Thoracic aorta (tissue), 2 donors: ENCODE measurements at places on chromosomes 1 and 21. TPM values are rescaled to one million over a fixed set of nuclear protein-coding genes. Genes with fewer than 3 reads are reported as not detected.

The FMO4 gene
- 13.8 TPM for total RNA-seq

The KRTAP6-2 gene
- total RNA-seq = not detected

The PTBP2 gene
- 33.0 TPM for total RNA-seq

The NUF2 gene
- total RNA-seq = 1.6 TPM

The IL12RB2 gene
- total RNA-seq = 3.1 TPM

GRCh38 chr1:14957375-14958098 lies 196.0 kb upstream of the TMEM51 start:
- no peak for DNase-seq
- no peak overlapping the region for H3K4me3 ChIP-seq
- no peaks in the 10 kb centered on the region for H3K4me1 ChIP-seq
- H3K36me3 ChIP-seq = peaks cover 5% of the 10 kb centered on the region

DNA sequence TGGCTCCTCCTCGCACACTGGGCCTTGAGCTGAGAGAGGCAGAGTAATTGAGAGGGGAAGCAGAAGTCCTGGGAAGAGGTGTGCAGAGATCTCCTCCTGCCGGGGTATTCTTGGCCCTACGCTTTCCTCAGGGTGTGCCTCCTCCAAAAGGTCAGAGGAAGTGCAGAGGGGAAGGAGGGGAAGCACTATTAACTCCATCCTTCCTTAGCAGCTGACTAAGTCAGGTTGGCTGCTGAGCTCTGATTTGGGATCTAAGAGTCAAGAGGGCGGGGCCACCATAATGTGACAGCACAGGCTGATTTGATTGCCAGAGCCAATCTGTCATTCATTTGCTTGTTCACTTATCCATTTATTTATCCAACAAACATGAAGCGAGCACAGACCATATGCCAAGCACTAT lies 12.3 kb downstream of the ATP2B4 start:
- peaks cover 26% of the 10 kb centered on the region for H3K4me1 ChIP-seq
- peak overlapping the region; percentile 50 for H3K27ac ChIP-seq
- no peaks in the 10 kb centered on the region for H3K36me3 ChIP-seq

GRCh38 chr1:171581226-171581625 lies 40.8 kb upstream of the MYOCOS start:
- no peak overlapping the region for H3K27ac ChIP-seq
- H3K27me3 ChIP-seq = no peaks in the 10 kb centered on the region
- H3K4me1 ChIP-seq = no peaks in the 10 kb centered on the region
- DNase-seq = no peak
- H3K36me3 ChIP-seq = peaks cover 44% of the 10 kb centered on the region

DNA sequence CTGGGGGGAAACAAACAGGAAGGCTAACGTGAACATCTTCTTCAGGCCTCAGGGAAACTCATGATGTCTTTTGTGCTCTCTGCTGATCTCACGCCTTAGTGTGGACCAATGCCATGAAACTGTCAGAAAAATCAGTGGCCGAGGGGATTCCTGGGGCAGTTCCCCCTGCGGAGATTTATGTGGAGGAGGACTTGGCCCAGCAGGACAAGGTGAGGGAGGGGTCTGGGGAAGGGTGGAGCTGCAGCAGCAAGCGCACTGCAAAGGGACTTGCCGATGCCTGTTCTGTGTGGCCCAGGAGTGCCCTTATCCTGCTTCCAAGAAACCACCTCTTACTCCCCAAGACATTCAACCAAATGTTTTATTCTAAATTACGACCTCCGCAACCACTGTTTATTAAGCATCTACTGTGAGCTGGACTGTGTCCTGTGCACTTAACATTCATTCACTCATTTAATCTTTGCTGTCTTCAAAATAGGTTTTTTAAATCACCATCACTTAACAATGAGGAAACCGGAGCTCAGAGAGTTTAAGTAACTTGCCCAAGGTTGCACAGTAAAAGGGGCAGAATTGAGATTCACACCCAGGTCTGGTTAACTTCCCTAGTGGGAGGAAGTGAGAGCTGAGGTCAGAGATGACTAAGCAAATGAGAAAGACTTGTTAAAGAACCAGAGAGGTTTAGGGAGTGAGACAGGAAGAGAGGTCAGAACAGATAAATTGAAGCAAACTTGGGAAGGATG lies 49.7 kb downstream of the FHAD1 start:
- H3K27ac ChIP-seq = no peak overlapping the region
- H3K4me3 ChIP-seq = no peak overlapping the region
- H3K4me1 ChIP-seq = no peaks in the 10 kb centered on the region

GRCh38 chr1:154306151-154306550 lies 14.7 kb upstream of the AQP10 start:
- no peaks in the 10 kb centered on the region for H3K36me3 ChIP-seq
- DNase-seq = no peak
- no peaks in the 10 kb centered on the region for H3K4me1 ChIP-seq

DNA sequence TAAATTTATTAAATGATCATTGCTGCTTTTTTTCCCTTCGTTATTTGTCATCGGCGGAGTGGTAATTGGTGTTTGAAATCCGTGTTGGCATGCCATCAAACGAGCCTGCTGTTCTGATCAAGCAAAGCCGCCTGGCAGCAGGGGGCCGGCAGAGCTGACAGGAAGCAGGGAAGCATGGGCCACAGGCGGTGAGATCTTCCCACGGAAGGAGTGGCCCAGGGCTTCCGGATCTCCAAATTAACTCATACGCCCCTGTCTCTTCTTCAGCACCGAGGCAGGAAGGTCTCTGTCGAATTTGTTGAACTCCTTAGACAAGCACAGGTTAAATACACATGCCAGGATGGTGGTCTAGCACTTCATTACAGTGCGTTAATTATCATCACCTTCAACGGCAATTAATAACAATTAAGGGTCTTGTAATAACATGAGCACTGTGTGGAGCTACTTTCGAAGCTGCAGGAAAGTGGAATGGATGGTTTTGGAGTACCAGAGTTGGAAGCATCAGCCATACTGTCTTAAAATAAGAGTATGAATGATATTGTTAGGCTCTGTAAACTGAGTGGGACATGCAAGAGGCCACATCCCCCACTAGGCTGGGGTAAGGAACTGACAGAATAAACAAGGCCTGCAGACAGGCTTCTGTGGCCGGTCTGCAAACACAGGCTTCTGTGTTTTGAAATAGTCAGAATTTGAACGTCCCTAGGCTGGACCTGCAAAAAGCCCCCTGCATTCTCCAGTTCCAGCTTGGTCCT lies 199.4 kb upstream of the DAB1 start:
- H3K27ac ChIP-seq = no peak overlapping the region
- H3K27me3 ChIP-seq = no peaks in the 10 kb centered on the region
- H3K4me1 ChIP-seq = no peaks in the 10 kb centered on the region
- no peak overlapping the region for H3K4me3 ChIP-seq

GRCh38 chr1:71413441-71414175 lies 332.8 kb upstream of the ZRANB2 start:
- H3K27me3 ChIP-seq = no peaks in the 10 kb centered on the region
- no peak overlapping the region for H3K27ac ChIP-seq
- H3K36me3 ChIP-seq = no peaks in the 10 kb centered on the region
- no peaks in the 10 kb centered on the region for H3K4me1 ChIP-seq

- DNase-seq = no peak
- H3K4me1 ChIP-seq = peaks cover 51% of the 10 kb centered on the region
- H3K36me3 ChIP-seq = no peaks in the 10 kb centered on the region
- peak overlapping the region; percentile 92 for H3K27ac ChIP-seq
Measured at GRCh38 chr1:25550683-25551310, 7.4 kb downstream of the LDLRAP1 start.

DNA sequence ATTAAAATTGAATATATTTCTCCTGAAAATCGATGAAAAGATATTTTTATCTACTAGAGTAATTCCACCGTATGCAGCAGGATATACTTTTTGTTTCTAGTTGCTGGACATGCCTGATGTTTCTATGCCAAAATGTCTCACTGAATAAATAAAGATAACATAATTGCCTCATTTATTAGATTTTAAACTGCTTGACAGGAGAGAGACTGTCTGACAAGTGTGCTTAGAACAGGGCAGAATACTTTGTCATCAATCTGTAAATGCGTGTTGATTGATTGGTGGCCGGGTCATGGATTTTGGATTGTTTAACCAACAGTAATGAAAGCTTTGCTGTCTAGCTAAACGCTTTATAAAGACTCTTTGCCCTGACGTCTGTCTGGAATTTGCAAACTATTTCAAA lies 339.0 kb downstream of the CHRM3 start:
- no peaks in the 10 kb centered on the region for H3K4me1 ChIP-seq
- no peaks in the 10 kb centered on the region for H3K27me3 ChIP-seq
- no peak overlapping the region for H3K27ac ChIP-seq
- no peaks in the 10 kb centered on the region for H3K36me3 ChIP-seq
- no peak overlapping the region for H3K4me3 ChIP-seq

DNA sequence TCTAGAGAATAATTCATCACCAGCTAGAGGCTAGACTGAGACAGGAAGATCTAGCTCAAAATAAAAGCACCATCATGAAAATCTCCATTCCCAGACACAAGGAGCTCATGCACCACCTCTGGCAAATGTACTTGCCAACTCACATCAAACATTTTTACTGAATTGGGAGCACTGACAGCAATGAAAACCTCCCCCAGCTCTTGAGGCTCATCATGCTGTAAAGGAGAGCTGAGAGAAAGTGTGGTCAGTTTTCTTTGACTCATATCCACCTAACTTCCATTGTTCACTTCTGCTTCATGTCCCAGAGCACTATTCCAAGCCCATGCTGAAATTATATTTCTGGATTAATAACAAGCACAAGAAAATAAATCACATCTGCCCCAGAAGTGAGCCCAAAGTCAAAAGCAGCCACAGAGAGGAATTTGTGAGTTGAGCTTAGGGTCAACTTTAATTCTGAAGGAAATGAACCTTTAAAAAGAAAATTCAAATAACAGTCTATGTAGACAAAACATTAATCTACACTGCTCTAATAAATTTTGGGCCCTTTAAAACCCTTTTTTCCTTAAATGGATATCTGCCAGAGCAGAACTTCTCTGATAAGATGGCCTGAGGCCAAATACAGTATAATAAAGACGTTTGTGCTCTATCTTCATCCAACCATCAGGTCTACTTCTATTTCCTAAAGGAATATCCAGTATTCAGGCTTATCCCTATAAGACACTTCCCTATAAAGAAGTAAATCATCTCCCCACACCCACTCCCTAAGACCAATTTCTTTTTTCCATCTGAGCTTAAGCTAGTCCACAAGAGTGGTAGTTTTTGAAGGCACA lies 85.9 kb upstream of the ADAM30 start:
- H3K27ac ChIP-seq = peak overlapping the region; percentile 61
- no peak for DNase-seq
- no peaks in the 10 kb centered on the region for H3K27me3 ChIP-seq
- H3K4me3 ChIP-seq = no peak overlapping the region

- no peaks in the 10 kb centered on the region for H3K36me3 ChIP-seq
- H3K27ac ChIP-seq = no peak overlapping the region
- H3K4me1 ChIP-seq = no peaks in the 10 kb centered on the region
- no peak for DNase-seq
- H3K27me3 ChIP-seq = no peaks in the 10 kb centered on the region
Measured at GRCh38 chr1:55055951-55056631, 16.7 kb downstream of the PCSK9 start.

GRCh38 chr1:97120806-97121205 lies 399.2 kb downstream of the PTBP2 start:
- DNase-seq = no peak
- no peaks in the 10 kb centered on the region for H3K27me3 ChIP-seq
- H3K36me3 ChIP-seq = no peaks in the 10 kb centered on the region
- H3K27ac ChIP-seq = no peak overlapping the region

DNA sequence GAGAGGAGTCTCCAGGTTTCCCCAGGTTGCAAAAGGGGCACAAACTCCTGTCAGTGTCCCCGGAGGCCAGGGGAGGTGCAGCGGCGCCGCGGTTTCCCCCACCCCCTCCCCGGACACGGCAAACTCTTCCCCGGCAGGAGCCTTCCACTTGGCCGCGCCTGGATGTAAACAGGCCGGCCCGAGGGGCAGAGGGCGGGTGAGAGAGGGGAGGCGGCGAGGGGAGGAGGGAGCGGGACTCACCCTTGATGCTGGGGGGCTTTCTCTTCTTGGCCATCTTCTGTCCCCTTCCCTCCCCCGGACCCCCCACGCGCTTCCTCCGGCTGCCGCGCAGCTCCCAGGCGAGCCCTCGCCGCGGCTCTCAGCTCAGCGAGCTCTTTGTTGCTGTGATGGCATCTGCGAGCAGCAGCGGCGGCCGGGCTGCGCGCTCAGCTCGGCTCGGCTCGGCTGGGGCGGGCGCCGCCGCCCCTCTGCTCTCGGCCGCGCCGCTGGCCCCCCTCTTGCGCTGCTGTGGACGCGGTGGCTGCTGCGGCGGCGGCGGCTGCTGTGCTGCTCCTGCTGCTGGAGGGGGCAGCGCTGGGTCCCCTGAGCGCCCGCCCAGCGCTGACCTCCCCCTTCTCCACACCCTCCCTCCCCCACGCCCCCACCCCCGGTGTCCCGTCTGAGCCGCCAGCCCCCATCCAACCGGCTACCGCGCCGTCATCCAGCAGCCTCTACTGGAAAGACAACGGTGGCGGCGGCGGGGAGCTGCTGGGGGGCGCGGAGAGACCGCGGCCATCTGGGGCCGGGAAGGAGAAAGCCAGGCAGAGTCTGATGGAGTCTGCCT lies 4.9 kb upstream of the SLC44A5 start:
- H3K36me3 ChIP-seq = no peaks in the 10 kb centered on the region
- peak overlapping the region; percentile 78 for H3K4me3 ChIP-seq
- no peaks in the 10 kb centered on the region for H3K27me3 ChIP-seq
- no peak overlapping the region for H3K27ac ChIP-seq
- H3K4me1 ChIP-seq = peaks cover 26% of the 10 kb centered on the region
- no peak for DNase-seq

DNA sequence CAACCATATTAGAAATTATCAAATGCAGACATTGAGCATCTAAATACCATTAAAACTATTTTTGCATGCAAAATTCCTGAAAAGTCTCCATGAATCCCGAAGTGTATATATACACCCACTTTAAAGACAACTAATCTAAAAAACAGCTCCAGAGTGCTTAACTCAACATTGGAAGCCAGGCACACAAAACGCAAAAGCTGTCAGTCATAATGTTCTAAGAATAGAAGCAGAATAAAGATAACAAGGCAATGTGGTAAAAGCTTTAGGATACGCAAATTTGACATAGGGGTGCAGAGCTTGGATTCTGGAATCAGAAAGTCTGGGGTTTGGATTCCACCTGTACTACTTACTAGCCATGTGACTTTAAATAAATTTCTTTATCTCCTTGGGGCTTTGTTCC lies 62.5 kb downstream of the SMYD3 start:
- no peaks in the 10 kb centered on the region for H3K36me3 ChIP-seq
- H3K4me3 ChIP-seq = no peak overlapping the region
- H3K27me3 ChIP-seq = no peaks in the 10 kb centered on the region

- H3K36me3 ChIP-seq = peaks cover 5% of the 10 kb centered on the region
- no peaks in the 10 kb centered on the region for H3K27me3 ChIP-seq
- no peak overlapping the region for H3K27ac ChIP-seq
- no peak overlapping the region for H3K4me3 ChIP-seq
Measured at GRCh38 chr1:233216009-233216408, 79.5 kb downstream of the PCNX2 start.

- H3K27ac ChIP-seq = no peak overlapping the region
- H3K4me1 ChIP-seq = no peaks in the 10 kb centered on the region
- no peaks in the 10 kb centered on the region for H3K27me3 ChIP-seq
- peaks cover 20% of the 10 kb centered on the region for H3K36me3 ChIP-seq
- no peak overlapping the region for H3K4me3 ChIP-seq
Measured at GRCh38 chr1:10181154-10181553, 29.2 kb upstream of the KIF1B start.
